Heart right ventricle (tissue), 16 donors: ENCODE measurements at places on chromosomes 5 and 9. TPM values are rescaled to one million over a fixed set of nuclear protein-coding genes. Genes with fewer than 3 reads are reported as not detected.

DIPK1B gene
- 15.7 TPM for total RNA-seq

CTSV gene
- total RNA-seq = not detected

OTP gene
- not detected for total RNA-seq

N4BP3 gene
- 5.5 TPM for total RNA-seq

RAB3C gene
- total RNA-seq = 0.16 TPM

ADAMTS12 gene
- total RNA-seq = 1.4 TPM

LTC4S gene
- total RNA-seq = 5.9 TPM

DNA sequence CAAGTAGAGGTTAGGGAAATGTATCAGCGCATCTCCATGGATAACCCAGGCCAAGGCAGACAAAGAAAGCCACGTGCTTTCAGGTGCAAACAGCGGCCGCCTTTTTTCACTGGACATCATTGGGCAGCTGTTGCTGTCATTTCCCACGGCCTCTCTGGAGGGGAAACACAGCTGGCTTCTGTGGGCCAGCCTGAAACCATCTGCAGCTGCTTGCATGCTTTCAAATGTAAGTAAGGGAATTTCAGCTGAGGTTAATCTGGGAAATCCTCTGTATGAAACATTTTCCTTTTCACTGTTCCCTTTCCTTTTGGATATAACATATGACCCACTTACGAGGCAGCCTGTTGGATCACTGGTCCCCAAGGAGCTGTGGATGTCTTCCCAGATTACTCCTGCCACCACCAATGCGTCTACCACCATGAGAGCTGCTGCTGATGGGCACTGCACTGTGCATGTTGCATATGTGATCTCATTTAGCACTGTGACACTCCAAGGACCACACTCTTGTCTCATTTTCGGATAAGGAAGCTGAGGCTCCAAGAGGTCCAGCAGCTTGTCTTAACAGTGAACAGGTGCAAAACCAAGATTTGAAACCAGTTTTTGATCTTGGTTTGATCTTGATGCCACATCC is 106.3 kb downstream of the C9orf152 start:
- peak; percentile 22 for DNase-seq

DNA sequence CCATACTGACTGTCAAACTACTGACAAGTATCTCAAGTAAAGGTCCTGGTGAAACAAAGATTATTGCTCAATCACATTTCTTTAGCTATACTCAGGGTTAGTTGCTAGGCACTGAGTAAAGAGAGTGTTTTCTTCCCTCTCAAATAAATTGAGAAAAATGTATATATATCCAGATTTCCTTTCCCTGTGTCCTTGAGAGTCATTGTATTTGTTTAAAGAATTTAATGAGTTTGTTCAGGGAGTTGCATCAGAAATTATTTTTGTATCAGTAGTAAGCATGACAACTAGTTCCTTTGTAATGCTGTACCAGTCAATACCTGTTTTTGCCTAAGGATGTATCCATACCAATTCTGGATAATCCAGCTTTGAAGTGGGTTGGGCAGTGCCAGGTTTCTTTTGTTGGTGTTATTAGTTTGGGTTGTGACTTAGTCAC is 3.2 kb upstream of the ANKHD1 start:
- DNase-seq = no peak

DNA sequence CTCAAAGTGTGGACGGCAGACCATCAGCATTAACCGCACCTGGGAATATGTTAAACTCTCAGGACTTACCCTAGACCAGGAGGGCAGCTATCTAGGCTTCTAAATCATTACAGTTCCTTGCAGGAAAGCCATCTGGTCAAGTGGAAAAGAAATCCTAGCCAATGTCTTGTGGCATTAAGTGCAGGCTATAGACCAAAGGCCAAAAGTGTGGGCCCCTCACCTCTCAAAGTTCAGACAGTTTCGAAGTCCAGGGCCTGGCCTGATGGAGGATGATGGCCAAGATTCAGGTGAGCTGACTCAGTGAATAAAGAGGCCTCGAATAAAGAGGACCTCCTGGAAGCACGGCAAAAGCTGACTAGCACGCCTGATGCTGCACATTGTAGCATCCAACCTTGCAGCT is 24.0 kb upstream of the PTPN3 start:
- DNase-seq = no peak

DNA sequence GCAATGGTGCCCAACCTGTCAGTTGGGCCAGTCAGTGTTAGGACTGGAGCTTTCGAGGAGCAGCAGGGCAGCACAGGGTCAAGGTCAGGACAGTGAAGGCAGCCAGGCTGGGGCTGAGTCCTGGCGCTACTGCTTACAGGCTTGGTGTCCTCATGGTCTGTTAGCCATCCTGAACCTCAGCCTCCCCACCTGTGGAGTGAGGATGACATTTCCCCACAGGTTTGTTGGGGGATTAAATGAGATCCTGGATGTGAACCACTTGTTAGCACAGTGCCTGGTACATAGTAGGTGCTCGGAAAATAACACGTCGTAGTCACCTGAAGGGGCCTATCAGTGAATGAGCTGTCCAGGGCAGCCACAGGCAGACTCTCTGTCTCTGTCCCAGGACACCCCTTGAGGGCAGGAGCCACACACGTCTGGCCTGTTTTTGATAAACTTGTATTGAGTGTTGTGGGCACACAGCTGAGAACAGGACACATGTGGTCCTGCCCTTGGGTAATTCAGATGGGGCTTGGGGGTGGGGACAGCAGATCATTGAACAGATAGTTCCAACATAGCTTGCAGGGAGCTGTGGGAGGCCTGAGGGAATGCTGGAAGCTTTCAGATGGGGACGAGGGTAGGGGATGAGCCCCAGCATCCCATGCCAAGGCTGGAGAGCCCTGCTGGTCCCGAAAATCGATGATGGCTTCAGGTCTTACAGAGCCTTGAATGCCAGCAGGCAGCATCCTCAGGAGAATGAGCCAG is 69.3 kb downstream of the AMBP start:
- DNase-seq = peak; percentile 1

DNA sequence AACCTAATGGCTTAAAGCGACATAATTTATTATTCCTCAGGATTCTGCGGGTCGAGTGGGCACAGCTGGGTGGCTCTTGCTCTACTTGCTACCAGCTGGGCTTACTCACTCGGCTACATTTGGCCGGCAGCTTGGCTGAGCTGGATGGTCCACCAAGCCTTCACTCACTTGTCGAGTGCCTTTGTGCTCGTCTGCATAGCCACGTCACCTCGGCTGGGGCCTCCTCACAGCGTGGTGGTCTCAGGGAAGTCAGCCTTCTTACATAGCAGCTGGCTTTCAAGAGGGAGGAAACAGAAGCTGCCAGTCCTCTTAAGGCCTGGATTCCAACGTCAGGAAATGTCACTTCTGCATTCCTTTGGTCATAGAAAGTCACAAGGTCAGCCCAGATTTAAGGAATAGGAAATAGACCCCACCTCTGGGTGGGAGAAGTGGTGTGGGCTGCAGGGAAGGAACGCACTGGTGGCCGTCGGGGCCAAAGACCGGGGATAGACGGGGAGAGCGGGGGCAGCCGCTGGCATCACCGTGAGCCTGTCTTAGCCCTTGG is 75.1 kb upstream of the RUFY1 start:
- no peak for DNase-seq

DNA sequence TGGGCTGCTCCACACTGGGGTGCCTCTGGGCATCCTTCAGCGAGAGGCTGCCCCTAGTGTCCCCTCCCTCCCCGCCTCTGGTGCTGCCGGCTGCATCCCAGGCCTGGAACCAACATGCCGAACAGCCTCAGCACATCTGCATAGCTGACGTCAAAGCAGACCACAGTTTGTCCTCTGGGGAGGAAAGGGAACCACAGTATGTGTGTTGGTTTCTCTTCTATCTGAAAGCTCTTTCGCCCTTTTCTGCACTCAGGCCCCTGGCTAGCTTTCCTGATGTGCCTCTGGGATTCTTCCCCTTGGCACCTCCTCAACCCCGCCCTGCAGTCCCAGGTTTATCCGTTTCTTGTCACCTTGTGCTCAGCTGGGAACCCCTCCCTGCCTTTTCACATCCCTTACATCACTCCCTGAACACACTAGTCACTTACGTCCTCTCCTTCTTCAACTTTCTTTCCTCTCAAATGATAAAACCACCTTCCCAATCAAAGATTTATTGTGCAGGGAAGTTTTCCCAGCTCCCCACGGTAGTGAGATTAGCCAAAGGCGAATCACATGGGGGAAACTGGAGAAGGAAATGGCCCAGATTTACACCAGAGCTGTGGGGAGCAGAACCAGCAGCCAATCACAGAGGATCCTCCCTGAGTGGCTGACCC is 35.5 kb upstream of the B4GALT1 start:
- peak; percentile 78 for DNase-seq

DNA sequence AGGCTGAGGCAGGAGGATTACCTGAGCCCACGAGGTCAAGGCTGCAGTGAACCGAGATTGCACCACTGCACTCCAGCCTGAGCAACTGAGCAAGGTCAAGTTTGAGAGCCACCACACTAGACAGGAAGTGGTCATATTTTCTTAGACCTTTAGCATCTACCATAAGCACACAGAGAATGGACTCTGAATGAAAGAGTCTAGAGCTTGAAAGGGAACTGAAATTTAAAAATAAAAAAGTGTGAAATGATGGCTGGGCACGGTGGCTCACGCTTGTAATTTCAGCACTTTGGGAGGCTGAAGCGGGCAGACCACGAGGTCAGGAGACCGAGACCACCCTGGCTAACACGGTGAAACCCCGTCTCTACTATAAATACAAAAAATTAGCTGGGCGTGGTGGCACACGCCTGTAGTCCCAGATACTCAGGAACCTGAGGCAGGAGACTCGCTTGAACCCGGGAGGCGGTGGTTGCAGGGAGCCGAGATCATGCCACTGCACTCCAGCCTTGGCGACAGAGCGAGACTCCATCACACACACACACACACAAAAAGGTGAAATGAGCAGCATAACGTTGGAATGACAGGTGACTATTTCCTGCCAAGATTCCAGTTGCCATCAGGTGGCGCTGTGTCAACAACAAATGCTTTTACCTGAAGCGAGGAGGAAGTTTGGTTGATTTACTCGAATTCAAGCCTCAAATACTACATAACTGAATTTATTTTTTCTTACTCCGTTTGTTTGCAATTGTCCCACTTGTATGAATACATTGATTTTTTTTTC is 21.3 kb upstream of the AK3 start:
- peak; percentile 51 for DNase-seq

DNA sequence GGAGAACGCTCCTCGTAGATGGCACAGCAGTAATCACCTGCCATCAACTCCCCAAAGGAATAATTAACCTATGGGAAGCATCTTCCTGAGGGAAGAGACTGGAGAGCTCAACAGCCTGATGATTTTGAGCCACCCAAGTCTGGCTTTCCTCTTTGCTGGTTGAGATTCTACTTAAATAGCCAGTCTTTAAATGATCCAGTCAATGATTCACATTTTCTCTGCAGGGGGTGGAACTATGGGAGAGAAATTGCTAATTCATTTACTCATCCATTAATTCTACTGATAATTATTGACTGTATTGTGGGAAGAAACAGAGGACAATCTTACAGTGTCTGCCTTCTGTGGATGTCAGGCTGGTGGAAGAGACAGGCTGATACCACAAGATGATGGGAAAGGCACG is 355.0 kb upstream of the PANK3 start:
- DNase-seq = no peak

DNA sequence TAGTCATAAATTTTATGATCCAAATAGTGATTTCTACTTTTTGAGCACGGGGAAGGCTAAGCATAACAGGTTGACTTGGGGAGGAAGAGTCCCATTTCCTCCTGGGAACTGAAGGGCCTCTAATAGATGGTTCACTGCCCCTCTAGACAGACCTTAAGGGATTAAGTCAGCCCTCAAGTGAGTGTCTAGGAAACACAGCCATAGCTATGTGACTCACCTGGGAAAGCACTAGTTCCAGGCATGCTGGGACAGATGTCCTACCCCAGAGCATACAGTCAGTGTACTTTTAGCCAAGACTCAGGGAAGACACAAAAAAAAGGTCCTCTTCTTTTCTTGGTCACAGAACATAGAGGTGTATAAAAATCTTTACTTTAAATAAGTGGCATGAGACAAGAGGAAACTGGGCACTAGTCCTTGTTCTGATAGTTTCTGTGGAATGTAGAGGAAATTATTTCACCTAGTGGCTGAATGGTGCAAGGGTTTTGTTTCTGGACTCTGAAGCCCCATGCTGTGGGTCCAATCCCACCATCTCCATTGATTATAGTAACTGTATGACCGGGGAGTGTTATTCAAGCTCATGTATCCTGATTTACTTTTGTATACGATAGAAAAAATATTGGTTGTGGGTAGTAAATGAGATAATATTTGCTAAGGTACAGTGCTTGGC is 86.0 kb downstream of the NREP start:
- DNase-seq = no peak

- no peak for DNase-seq
Observed at GRCh38 chr5:118580949-118581348, 407.4 kb downstream of the DTWD2 start.

- no peak for DNase-seq
Observed at GRCh38 chr9:80157561-80157983, 585.8 kb downstream of the TLE4 start.

- peak; percentile 92 for DNase-seq
Observed at GRCh38 chr5:177500685-177501522, 3.5 kb upstream of the PDLIM7 start.

- DNase-seq = peak; percentile 39
Observed at GRCh38 chr9:77848897-77849296, 182.7 kb downstream of the GNAQ start.

- DNase-seq = no peak
Observed at GRCh38 chr9:126219648-126220063, 107.0 kb upstream of the MVB12B start.

- DNase-seq = no peak
Observed at GRCh38 chr9:92564982-92565381, 29.2 kb upstream of the ECM2 start.

- DNase-seq = no peak
Observed at GRCh38 chr9:14608540-14608939, 84.7 kb downstream of the ZDHHC21 start.

DNA sequence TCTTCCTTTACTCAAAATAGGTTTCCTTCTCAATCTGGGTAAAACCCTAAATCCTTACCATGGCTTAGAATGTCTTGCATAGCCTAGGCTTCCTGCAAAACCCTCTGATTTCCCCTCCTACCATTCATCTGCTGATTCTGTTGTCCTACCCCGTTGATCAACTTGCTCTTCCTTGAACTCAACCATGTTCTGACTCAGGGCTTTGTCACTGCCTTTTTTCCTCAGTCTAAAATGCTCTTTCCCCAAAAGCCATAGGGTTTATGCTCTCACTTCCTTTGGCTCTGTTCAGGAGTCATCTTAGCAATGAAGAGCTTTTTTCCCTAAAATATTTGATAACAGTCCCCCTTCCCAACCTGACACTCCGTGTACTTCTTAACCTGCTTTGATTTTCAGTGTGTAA is 79.4 kb upstream of the IZUMO3 start:
- no peak for DNase-seq

DNA sequence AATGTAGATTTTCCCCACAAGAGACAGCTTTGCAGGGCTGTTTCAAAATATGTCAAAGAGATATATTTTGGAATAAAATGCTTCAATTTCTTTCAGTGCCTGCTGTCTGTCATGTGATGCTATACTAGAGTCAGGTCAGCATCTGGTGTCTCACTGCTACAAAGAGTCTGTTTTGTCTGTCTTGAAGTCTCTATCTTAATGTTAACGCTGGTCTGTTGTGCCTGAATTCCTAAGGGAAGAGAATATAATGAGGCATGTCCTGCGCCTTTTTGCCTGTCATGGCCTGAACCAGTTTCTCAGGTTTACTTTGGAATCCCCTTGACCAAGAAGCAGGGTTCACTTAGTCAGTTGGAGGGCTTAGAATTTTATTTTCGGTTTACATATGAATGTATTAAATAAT is 176.4 kb downstream of the PDZD2 start:
- no peak for DNase-seq

- no peak for DNase-seq
Observed at GRCh38 chr9:125748446-125749099, 1.4 kb downstream of the PBX3 start.
